Sigmoid colon (tissue), 7 donors: ENCODE measurements at places on chromosomes 5 and 9. TPM values are rescaled to one million over a fixed set of nuclear protein-coding genes. Genes with fewer than 3 reads are reported as not detected.
A peak's percentile ranks its signal among the peaks of the same experiment; 100 is the strongest.

EMB gene
- polyA plus RNA-seq, result 2.3 TPM

WWC1 gene
- polyA plus RNA-seq, result 15.0 TPM

GRCh38 chr5:3029396-3029795 is 277.9 kb upstream of the IRX2 start:
- no peak overlapping the region for H3K4me3 ChIP-seq
- no peak for DNase-seq
- no peaks in the 10 kb centered on the region for H3K4me1 ChIP-seq
- H3K27me3 ChIP-seq, result no peaks in the 10 kb centered on the region
- H3K27ac ChIP-seq, result no peak overlapping the region

GRCh38 chr9:132135456-132135855 is 26.4 kb upstream of the NTNG2 start:
- H3K4me1 ChIP-seq, result no peaks in the 10 kb centered on the region
- H3K36me3 ChIP-seq, result no peaks in the 10 kb centered on the region
- no peak overlapping the region for H3K4me3 ChIP-seq
- H3K27me3 ChIP-seq, result peaks cover 76% of the 10 kb centered on the region

CNTNAP3B gene
- polyA plus RNA-seq, result 0.46 TPM

ROR2 gene
- polyA plus RNA-seq, result 0.46 TPM

- DNase-seq, result no peak
- no peaks in the 10 kb centered on the region for H3K27me3 ChIP-seq
- H3K27ac ChIP-seq, result peak overlapping the region; percentile 81
- H3K36me3 ChIP-seq, result no peaks in the 10 kb centered on the region
Measured at GRCh38 chr5:134758176-134758503, 439 bp upstream of the DDX46 start.

DNA sequence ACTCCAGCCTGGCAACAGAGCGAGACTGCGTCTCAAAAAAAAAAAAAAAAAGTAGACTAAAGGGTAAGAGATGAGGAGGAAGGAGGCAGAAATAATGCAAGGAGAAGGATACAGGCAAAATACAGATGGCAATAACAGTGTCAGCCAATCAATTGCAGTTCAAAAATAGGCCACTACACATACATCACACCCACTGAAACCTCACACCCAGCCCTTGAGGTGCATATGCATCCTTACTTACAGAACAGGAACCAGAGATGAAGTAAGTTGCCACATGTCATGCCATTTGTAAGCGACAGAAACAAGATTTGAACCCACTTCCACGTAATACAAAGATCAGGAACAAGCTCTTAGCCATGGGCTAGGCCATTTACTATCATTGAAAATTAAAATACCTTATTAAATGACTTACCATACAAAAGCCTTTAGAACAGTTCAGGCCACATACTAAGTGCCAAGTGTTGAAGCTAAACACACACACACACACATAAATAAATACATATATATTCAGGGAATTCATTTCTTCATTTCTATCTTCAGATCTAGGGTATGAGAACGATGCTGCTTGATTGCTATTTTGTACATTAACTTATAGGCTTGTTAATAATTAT is 98.4 kb downstream of the FNBP1 start:
- H3K4me3 ChIP-seq, result no peak overlapping the region
- no peaks in the 10 kb centered on the region for H3K36me3 ChIP-seq
- H3K27ac ChIP-seq, result peak overlapping the region; percentile 88

PTAR1 gene
- polyA plus RNA-seq, result 9.9 TPM

SOHLH1 gene
- polyA plus RNA-seq, result not detected

- no peaks in the 10 kb centered on the region for H3K4me1 ChIP-seq
- DNase-seq, result no peak
- no peaks in the 10 kb centered on the region for H3K36me3 ChIP-seq
- H3K27me3 ChIP-seq, result no peaks in the 10 kb centered on the region
- H3K27ac ChIP-seq, result no peak overlapping the region
Measured at GRCh38 chr9:2979957-2980610, 136.2 kb upstream of the PUM3 start.

DNA sequence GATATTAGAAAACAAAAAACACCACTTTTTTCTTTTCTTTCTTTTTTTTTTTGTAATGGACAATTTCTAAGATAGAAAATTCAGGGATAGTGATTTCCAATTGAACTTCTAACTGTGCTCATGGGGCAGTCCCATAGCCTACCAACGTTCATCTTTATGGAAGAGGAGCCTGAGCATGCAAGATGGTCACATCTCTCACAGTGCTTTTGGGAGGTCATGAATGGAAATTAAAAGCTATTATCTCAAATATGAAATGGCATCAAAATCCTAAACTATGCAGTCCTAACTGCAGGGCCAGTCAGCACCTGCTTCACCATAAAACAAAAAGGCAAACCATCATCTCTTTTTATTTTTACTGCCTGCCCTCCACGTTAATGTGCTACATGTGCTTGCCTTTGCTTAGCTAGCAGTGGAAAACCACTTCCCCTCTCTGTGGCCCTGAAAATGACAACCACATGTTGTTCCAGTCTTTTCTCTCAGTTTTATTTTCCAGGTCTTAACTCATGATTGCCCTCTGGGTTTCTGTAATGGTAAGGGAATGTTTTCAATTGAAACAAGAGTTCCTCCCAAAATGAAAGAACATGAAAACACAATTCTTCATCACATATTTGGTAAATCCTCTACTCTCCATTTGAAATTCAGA is 16.7 kb downstream of the IFNB1 start:
- no peaks in the 10 kb centered on the region for H3K27me3 ChIP-seq
- no peaks in the 10 kb centered on the region for H3K4me1 ChIP-seq
- DNase-seq, result no peak

SH3PXD2B gene
- polyA plus RNA-seq, result 3.9 TPM

GRCh38 chr5:176360894-176361436 is 599 bp downstream of the KIAA1191 start:
- peaks cover 16% of the 10 kb centered on the region for H3K4me1 ChIP-seq
- H3K4me3 ChIP-seq, result peak overlapping the region; percentile 72
- no peaks in the 10 kb centered on the region for H3K27me3 ChIP-seq
- DNase-seq, result no peak
- H3K27ac ChIP-seq, result peak overlapping the region; percentile 86

GRCh38 chr9:125747053-125747764 is at the start of gene PBX3:
TSS of gene PBX3 (plus strand) at chr9:125747373.
- H3K27me3 ChIP-seq, result no peaks in the 10 kb centered on the region
- H3K4me3 ChIP-seq, result peak within 1 kb of the TSS; percentile 88
- no peaks in the 10 kb centered on the region for H3K36me3 ChIP-seq

GRCh38 chr9:133635098-133635497 is 1.1 kb upstream of the DBH start:
- H3K4me3 ChIP-seq, result no peak overlapping the region
- no peaks in the 10 kb centered on the region for H3K4me1 ChIP-seq
- H3K27ac ChIP-seq, result no peak overlapping the region
- H3K27me3 ChIP-seq, result no peaks in the 10 kb centered on the region

GRCh38 chr5:175854231-175855040 is 16.9 kb upstream of the CPLX2 start:
- no peak overlapping the region for H3K4me3 ChIP-seq
- no peaks in the 10 kb centered on the region for H3K27me3 ChIP-seq
- no peak for DNase-seq
- no peak overlapping the region for H3K27ac ChIP-seq
- H3K36me3 ChIP-seq, result no peaks in the 10 kb centered on the region
- H3K4me1 ChIP-seq, result no peaks in the 10 kb centered on the region

DAB2IP gene
- 34.7 TPM for polyA plus RNA-seq

DNA sequence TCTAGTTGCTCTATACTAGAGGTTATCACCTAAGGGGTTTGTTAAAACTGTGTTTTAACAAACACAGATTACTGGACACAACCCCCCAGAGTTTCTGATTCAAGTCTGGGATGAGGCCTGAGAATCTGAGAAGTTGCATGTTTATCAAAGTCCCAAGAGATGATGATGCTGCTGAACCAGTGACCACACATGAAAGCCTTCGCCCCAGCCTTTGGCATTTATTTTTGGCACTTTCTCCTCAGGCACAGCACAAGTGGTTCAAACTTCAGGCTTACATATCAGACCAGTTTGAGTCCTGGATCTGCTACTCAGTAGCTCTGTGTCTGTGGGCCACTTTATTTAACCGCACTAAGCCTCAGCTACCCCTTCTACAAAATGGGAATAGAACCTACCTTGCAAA is 407.2 kb upstream of the PIK3R1 start:
- no peaks in the 10 kb centered on the region for H3K4me1 ChIP-seq
- H3K27me3 ChIP-seq, result no peaks in the 10 kb centered on the region
- H3K4me3 ChIP-seq, result no peak overlapping the region

DNA sequence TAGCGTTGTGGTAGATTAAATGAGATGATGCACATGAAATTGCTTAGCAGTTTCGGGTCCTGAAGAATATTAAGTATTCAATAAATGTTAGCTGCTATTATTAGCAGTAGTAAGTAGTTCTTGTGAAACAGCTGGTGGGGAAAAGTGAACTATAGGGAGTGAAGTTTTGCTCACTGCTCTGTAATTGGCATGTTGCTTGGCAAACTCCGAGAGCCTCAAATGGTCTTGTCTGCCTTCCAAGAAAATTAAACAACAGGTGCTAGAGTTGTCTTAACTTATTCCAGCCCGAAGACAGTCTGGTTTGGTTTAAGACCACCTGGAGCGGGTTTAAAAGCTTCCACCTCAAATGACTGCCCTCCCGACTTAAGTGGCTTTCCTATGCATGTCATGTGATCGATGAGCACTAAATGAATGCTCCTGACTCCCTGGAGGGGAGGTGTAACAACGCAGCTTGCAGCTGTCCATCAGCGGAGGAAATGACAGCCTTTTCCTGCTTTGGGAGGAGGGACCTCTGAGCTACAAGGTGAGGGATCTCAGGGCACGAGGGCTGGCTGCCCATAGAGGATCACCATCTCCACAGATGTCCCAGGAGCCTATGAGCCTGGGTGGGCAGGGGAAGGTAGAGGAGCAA is 202.9 kb upstream of the PANK3 start:
- no peak for DNase-seq
- no peak overlapping the region for H3K4me3 ChIP-seq
- H3K27ac ChIP-seq, result no peak overlapping the region
- no peaks in the 10 kb centered on the region for H3K36me3 ChIP-seq

CD14 gene
- polyA plus RNA-seq, result 52.3 TPM

PTPRD gene
- polyA plus RNA-seq, result 3.5 TPM

GRCh38 chr9:73742412-73742811 is 590.7 kb downstream of the ANXA1 start:
- DNase-seq, result no peak
- no peaks in the 10 kb centered on the region for H3K27me3 ChIP-seq
- H3K4me3 ChIP-seq, result no peak overlapping the region
- no peak overlapping the region for H3K27ac ChIP-seq

- H3K4me1 ChIP-seq, result no peaks in the 10 kb centered on the region
- DNase-seq, result no peak
- no peaks in the 10 kb centered on the region for H3K36me3 ChIP-seq
- peak overlapping the region; percentile 35 for H3K27ac ChIP-seq
- no peaks in the 10 kb centered on the region for H3K27me3 ChIP-seq
Measured at GRCh38 chr9:14936491-14936890, 26.3 kb upstream of the FREM1 start.

DNA sequence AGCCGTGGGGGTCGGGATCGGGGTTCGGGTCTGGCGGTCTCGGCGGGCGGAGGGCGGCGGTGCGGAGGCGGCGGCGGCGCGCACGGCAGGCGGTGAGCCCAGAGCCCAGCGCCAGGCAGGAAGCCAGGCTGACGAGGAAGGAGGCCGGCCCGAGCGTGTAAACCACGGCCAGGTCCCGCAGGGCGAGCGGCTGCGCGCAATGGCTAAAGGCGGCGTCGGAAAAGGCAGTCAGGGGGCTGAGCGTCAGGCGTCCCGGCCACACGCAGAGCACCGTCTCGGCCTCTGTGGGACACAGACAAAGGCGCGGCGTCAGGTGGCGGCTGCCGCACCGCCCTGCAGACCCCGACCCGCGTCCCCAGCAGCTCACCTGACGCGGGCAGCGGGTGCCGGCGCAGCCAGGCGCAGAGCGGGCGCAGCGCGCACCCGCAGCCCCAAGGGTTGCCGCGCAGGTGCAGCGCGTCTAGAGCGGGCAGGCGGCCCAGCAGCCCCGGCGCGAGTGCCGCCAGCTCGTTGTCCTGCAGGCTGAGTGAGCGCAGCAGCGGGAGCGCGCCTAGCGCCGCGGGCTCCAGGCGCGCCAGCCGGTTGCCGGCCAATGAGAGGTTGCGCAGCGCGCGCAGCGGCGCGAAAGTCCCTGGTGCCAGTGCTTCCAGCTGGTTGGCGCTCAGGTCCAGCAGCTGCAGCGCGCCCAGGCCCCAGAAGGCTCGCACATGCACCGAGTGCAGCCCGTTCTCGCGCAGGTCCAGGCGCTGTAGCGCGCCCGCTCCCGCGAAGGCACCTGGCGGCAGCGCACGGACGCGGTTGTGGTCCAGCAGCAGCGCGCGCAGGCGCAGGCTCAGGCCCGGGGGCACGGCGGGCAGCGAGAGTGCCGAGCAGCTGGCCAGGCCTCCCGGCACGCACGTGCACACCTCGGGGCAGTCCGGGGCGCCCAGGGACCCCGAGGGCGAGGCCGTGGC is 671 bp downstream of the LRRC26 start:
- H3K4me3 ChIP-seq, result peak overlapping the region; percentile 27
- peaks cover 29% of the 10 kb centered on the region for H3K4me1 ChIP-seq
- DNase-seq, result no peak
- H3K27me3 ChIP-seq, result peaks cover 62% of the 10 kb centered on the region

DNA sequence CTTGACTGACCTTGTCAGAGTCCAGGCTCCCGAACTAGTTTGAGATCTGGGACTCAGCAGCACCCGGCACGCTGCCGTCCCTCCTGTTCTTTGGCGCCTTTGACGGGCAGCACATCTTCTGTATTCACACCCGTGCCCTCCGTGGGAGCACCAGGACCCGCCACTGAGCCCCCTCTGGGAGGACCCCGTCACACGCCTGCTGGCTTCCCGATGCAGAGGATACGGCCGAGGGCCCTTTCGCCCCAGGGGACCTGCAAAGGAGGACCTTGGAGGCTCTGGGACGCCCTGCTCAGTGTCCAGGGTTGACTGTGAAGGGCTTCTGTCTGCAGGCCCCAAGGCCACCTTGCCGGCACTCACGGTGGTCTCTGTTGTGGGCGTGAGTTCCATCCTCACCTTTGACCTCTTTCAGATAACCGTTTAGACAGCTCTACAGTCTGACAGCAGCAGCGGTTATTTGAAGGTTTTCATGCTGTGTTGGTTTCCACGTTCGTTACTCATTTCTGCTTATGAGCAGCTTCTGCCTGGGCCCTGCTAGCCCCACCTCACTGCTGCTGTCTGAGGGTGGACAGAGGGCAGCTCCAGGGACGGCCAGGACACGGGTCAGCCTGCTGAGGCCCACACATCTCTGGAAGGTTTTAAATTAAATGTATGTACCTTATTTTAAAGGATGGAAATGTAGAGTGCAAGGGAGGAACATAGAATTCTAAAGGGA is 12.6 kb upstream of the EXOC3 start:
- no peak overlapping the region for H3K27ac ChIP-seq
- peak; percentile 46 for DNase-seq
- no peaks in the 10 kb centered on the region for H3K4me1 ChIP-seq

DNA sequence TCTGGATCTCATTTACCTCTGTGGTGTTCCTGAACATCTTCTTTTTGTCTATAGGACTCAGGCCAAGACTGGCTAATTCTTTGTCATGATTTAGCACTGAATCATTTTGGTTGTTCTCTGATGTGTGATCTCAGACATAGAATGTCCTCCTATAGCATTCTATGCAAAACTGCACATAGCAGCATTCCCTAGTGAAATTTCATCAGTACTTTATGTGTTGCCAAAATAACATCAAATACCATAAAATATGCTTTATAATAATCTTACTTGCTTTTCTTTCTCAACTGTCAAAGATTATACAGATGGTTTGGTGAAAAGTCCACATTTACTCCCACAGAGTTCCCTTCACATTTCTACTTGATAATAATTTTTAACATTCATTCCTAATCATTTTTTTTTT is 115.7 kb upstream of the MPDZ start:
- H3K36me3 ChIP-seq, result no peaks in the 10 kb centered on the region
- DNase-seq, result no peak
- no peak overlapping the region for H3K4me3 ChIP-seq
- H3K27ac ChIP-seq, result no peak overlapping the region
- no peaks in the 10 kb centered on the region for H3K4me1 ChIP-seq
